ENCODE measurements at places on chromosomes 4 and X.

DNA sequence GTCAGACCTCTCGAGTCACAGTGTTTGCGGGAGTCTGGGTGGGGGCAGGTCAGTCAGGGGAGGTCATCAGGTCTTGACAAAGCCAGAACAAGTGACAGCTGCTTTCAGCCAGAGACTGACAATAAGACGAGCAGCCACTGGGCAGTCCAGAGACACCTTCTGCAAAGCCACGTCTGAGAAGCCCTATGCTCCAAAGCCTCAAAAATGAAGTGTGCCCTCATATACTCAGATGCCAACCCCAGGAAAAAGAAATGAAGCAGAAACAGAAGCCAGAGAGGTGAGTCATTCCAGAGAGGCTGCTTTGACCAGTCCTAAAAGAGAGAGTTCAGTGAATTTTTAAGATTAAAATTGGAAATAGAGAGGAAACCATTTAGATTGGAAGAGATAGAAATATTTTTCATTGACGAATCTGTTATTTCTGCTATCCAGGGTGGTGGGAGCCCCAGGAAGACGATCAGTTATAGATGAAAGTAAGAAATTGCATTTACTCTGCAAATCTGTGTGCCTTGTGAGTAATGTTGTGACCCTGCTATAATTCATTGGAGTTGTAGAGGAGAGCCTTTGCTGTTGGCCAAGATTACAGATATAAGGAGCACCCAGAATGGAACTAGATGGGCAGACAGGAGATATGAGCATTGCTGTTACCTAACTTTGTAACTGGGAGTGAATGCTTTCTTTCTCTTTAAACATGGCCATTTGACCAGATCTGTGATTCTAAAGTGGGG lies 77.9 kb downstream of the LRRC66 start:
- DNase-seq, result no peak

DNA sequence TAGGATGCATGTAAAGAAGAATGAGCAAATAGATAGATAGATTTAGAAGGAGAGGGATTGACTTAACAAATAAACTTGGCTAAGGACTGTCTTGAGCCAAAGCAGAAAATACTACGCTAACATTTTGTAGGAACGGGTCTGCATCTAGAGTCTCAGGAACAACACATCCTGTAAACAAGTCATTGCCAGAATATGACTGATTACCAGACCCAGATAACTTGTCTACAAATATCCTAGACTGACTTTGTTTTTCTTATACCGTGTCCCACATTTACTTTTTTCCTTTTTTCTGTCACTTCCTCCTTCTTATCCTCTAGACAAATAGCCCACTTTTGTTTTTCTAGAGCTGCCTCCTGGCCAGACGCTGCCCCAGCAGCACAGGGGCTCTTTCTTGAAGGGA lies 393.6 kb downstream of the PDGFC start:
- no peak for DNase-seq

- DNase-seq, result no peak
Measured at GRCh38 chr4:83563998-83564397, 28.1 kb downstream of the GPAT3 start.

DNA sequence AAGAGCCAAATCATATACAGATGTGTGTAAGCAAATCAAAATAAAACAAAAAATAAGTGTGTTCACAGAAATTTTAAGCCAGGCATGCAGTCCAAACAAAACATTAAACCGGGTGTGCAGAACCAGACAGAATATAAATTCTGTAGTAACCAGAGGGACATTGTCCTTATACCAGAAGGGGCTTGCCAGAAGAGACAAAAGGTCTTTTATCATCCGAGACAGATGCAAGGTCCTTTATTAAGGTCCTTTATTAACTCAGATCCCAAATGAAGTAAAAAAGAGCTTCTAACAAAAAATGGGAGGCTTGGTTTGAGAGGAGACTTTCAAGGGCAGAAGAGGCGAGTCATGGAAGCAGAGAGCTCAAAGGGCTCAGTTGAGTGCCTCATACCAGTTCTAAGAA lies 59.2 kb downstream of the RGS12 start:
- no peak for DNase-seq

DNA sequence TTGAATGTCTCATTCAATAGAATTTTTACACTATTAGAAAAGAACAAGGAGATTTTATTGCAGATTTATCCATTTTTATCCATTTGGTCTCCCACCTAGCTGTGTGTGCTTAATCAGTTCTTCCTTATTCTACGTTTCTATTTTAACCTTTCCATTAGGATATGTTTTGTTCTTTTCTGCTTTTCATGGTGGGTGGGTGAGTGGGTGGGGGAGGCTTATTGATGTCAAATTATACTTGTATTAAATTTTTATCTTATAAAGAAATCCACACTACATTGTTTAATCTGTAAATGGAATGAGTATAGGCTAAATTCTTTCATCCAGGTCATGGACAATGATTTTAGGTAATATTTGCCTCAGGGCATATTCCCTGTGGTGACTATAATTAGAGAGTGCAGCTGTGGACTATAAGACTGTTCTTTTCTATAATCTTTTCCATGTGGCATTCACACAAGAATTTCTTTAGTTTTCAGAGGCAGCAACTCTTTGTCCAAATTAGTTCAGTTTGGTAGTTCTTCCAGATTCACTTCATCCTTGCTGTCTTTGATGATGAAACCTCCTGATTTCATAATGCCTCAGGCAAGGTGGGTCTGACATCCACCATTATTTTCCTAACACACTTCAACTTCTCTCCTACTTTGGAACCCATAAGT lies 2451.8 kb downstream of the PCDH7 start:
- peak; percentile 18 for DNase-seq

- DNase-seq, result no peak
Measured at GRCh38 chr4:48841045-48841827, 10.3 kb downstream of the OCIAD1 start.

- no peak for DNase-seq
Measured at GRCh38 chrX:14427614-14428013, 101.7 kb upstream of the GLRA2 start.

- DNase-seq, result no peak
Measured at GRCh38 chr4:73311428-73311827, 52.8 kb upstream of the ANKRD17 start.

All from head of caudate nucleus (tissue), 42 donors.